ENCODE measurements at places on chromosomes 2 and 18.

- no peak for DNase-seq
These were observed 175.1 kb downstream of the ACKR3 start for GRCh38 chr2:236744716-236745115.

DNA sequence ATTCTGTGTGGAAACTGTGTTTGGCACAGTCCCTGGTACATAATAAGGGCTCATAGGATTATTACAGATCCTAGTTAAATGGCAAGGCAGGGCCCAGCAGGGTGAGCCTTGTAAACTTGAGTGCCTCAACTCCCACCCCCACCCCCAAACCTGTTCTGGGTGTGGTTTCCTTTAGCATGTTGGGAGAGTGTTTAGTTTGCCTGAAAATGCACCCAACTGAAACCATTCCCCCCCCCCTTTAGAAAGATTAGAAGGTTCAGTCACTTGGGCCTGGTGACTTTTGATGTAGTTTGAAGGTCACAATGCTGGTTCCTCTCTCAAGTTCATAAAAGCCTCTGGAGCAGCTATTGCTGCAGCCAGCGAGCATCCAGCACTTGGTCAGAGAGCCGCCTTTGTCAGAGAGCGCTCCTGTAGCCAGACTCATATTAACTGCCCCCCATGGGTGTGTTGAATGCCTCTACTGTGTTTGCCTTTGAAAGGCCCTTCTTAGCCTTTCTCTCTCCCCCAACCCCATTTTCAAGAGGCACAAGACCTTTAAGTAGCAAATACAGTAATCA lies 113.7 kb downstream of the SPTBN1 start:
- DNase-seq, result peak; percentile 66

GRCh38 chr2:43927442-43927841 lies 68.3 kb downstream of the LRPPRC start:
- DNase-seq, result no peak

DNA sequence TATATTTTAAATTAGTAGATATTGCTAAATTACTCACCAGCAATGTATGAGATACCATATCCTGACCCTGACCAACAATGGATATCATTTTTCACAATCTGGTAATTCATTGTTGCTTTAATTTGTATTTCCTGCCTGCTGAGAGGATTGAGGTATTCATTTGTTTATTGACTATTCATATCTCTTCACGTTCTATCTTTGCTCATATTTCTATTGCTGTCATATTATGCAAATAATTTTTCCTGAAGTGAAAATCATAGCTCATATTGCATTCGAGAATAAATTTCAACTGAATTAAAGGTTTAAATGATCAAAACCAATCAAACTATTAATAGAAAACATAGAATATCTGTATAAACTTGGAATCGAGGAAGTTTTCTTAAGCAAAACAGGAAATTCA lies 31.0 kb downstream of the INO80D start:
- DNase-seq, result no peak

- DNase-seq, result no peak
These were observed 84.0 kb upstream of the BOD1L2 start for GRCh38 chr18:57062844-57063243.

- DNase-seq, result no peak
These were observed 38.9 kb downstream of the HS6ST1 start for GRCh38 chr2:128279786-128280157.

DNA sequence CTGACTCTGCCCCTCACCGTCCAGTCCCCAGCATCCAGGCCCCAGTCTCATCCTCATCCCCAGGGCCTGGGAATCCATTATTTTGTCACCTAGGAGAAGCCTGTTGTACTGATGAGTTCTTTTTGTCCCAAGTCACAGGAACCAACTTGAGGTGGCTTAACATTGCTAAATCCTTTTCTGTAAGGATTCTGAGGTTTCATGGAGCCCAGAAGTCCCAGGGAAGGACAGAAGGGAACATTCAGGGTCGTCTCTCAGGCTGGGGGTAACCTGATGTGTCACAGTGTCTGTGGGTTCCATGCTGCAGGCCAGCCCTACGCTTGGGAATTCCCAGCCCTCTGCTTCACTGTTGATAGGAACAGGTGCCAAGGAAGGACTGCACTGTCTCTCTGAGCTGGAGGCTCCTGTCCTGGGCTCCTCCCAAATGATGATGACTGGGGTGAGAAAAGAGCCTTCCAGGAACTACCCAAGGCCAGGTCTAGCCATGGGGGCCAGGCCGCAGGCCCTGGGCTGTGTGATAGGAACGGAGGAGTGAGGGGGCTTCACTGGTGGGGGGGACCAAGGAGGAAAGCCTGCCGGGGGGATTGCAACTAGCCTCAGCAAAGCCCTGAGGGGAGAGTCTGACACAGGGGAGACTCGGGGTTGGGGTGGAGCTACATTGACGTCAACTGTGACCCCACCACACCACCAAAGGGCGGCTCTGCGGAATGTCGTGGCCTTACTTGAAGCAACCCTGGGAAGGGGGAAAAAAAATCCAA lies 145.7 kb downstream of the SMAD7 start:
- no peak for DNase-seq

DNA sequence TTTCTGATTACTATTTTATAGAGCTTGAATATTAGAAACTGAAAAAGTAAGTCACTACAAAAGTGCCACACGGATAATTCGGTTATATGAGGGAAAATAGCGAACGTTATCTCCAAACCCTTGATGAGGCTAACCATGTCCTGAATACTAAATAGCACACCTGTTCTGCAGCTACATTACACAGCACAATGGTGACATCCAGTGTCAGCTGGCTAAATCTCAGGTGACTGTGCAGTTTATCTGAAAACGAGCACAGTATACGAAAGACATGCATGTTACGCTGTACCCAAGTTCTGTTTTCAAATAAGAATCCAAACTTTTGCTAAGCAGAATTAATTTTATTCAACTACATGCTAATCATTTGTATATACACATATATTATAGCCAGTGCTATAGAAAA lies 9.0 kb downstream of the CCDC68 start:
- DNase-seq, result no peak

- peak; percentile 13 for DNase-seq
These were observed 22.6 kb downstream of the FER1L5 start for GRCh38 chr2:96665083-96665569.

DNA sequence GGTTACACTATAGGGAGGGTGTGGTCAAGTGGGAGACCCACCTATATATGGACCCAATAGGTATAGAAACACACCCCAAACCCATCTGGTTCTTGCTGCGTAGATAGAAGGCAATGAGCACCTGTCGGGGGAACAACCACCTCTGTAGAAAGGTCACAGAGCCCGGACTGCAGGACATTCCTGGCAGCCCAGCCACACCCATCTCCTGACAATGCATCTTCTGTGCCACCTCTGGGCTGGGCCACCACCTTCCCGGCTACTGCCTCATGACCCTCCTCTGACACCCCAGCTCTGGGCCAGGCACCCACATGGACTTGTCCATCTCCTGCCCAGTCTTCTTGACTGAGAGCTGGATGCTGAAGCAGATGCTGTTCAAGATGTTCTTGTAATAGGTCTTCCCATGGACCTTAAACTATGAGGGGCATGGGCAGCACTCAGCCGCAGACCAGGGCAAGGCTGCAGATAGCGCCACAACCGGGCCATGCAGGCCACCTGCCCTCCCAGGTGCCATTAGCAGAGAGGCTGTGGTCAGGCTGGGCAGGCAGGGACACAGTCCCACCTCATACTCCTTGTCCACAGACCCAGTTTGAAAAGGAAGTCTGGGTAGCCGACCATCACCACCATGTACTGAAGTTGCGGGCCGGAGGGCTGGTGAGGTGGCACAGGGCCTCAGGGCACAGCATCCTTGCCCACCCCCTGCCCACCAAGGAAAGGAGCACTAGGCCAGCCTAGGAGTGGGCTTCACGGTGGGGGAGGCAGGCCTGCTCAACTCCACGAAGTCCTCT lies 9.3 kb downstream of the ALPG start:
- DNase-seq, result no peak

Measured in thyroid gland (tissue), 4 donors.